ENCODE measurements at places on chromosomes 12 and 14. TPM values are rescaled to one million over a fixed set of nuclear protein-coding genes. Genes with fewer than 3 reads are reported as not detected.

POC1B gene
- 52.2 TPM for total RNA-seq

KLRD1 gene
- total RNA-seq: 60.0 TPM

SLC48A1 gene
- total RNA-seq: 13.9 TPM

GARIN6 gene
- total RNA-seq: not detected

BIN2 gene
- total RNA-seq: 147 TPM

SLC17A8 gene
- total RNA-seq: not detected

IFI27L1 gene
- total RNA-seq: 42.8 TPM

DIO2 gene
- not detected for total RNA-seq

GRCh38 chr12:114636723-114637480 is 47.1 kb downstream of the TBX3 start:
- no peak overlapping the region for H3K27ac ChIP-seq
- no peak overlapping the region for H3K4me3 ChIP-seq
- peaks cover 2% of the 10 kb centered on the region for H3K27me3 ChIP-seq
- H3K36me3 ChIP-seq: no peaks in the 10 kb centered on the region
- no peaks in the 10 kb centered on the region for H3K4me1 ChIP-seq
- no peak for DNase-seq

DNA sequence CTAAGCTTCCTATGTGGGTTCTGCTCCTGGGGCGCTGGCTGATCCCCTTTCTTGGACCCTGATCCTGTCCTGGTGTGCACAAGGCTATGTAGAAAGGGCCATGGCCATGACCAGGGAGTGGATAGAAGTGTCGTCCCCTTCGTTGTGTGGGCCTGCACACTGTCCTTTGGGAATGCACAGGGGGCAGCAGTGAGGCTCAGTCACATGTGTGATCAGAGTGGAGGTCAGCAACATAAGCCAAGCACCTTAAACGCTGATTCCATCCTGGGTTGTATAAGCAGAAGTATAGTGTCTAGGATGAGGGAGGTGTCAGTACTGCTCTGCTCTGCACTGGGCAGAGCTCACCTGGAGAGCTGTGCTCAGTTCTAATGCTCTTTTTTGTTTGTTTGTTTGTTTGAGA is 48.4 kb downstream of the ESRRB start:
- H3K27me3 ChIP-seq: peaks cover 3% of the 10 kb centered on the region
- DNase-seq: no peak
- H3K4me3 ChIP-seq: no peak overlapping the region

DNA sequence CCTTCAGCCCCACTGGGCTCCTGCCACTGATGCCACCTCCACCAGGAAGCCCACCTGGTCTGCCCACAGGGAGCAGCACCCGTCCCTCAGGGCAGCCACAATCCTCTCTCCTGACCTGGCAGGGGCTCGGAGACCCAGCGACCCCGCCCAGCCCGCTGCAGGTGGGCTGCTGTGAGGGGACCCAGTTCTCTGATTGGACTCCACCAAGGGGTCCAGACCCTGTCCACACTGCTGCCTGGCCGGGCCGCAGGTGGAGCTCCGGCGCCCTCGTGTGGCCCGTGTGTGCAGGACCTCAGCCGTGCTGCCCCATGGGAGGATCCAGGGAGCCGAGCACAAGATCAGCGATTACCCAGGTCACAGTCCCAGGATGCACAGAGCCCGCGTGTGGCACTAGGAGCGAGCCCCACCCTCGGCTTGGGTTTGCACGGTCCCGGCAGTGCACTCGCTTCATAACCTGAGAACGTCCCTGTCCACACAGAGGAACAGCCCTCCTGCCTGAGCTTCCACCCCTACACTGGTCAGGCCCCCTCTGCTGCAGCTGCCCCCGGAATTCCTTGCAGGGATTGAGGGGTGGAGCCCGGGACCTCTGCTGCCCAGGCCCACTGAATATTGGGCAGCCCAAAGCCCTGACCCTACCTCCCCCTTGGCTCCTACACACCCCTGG is 35.4 kb upstream of the TMEM179 start:
- H3K4me1 ChIP-seq: peaks cover 11% of the 10 kb centered on the region
- H3K36me3 ChIP-seq: no peaks in the 10 kb centered on the region
- no peak overlapping the region for H3K27ac ChIP-seq

- H3K36me3 ChIP-seq: no peaks in the 10 kb centered on the region
- DNase-seq: no peak
- no peaks in the 10 kb centered on the region for H3K4me1 ChIP-seq
- H3K4me3 ChIP-seq: no peak overlapping the region
- no peaks in the 10 kb centered on the region for H3K27me3 ChIP-seq
- no peak overlapping the region for H3K27ac ChIP-seq
These were observed 86.8 kb upstream of the TMEM132C start for GRCh38 chr12:128180166-128180565.

DNA sequence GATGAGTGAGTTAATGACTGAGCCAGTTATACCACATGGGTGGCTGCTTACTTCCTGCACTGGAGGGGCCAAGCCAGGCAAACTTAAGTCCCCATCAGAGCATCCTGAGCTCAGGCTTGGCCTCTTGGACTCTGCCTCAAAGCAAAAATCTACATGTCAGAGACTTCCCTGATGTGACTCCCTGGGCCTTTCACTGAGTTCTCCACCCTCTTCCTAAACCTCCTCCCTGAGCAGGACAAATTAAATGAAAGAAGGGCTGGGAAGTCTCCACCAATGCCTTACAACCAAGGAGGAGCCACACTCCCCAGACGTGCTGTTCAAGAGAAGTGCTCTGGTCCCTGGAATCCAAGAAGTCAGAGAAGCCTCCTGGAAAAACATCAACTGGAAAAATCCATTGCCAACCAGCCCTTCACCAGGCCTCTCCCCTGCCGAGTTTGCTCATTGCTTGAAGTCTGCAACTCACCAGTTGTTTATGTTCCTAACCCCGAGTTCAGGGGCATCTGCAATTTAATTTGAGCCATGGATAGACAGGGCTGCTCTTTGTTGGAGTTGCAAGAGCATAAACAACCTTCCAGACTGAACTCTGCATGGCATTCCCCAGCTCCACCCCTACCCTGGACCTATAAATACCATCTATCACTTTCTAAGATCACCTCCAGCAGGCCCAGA is 160.5 kb downstream of the ANO2 start:
- no peak overlapping the region for H3K27ac ChIP-seq
- peaks cover 1% of the 10 kb centered on the region for H3K27me3 ChIP-seq
- no peaks in the 10 kb centered on the region for H3K36me3 ChIP-seq

DNA sequence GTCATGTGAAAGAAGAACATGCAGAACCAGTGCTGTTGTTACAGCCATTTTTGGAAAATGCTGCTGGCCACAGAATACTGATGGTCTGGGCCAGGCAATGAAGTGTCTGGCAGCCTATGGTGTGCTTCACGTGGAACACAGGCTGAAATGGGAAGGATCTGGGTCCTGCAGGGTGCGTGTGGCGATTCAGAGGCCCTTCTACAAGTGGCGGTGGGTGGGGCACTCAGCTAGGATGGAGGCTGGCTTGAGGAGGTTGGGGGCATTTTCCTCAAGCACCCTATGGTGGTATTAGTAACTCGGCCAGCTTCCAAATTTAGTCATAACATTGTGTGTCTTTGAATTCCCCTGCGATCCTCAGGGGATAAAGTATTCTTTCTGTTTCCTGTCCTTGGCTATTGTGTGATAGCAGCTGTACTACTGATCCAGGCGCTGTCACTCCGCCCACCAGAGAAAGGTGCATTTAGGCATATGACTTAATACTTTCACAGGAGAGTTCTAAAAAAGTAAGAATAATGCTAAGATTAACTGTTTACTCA is 9.2 kb upstream of the RAD52 start:
- H3K27ac ChIP-seq: no peak overlapping the region
- no peak for DNase-seq
- no peaks in the 10 kb centered on the region for H3K36me3 ChIP-seq
- H3K27me3 ChIP-seq: peaks cover 4% of the 10 kb centered on the region

DNA sequence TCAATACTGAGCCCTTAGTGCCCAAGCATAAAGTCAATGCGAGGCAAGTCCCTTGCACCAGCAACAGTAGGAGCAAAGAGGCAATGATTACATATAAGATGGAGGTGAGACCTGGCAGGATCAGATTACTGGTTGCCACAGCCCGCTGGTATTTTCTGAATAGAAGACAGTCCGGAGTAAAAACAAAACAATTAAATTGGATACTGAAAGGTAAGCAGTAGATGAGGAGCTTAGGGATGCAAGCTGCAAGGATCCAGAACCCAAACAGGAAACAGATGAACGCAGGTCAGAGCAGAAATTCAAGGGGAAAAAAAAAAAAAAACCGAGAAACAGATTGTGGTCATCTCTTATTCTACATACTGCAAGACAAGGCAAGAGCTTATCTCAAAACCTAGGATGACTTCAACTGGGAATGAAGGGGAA is 119.6 kb downstream of the MED13L start:
- no peaks in the 10 kb centered on the region for H3K27me3 ChIP-seq
- DNase-seq: no peak

DNA sequence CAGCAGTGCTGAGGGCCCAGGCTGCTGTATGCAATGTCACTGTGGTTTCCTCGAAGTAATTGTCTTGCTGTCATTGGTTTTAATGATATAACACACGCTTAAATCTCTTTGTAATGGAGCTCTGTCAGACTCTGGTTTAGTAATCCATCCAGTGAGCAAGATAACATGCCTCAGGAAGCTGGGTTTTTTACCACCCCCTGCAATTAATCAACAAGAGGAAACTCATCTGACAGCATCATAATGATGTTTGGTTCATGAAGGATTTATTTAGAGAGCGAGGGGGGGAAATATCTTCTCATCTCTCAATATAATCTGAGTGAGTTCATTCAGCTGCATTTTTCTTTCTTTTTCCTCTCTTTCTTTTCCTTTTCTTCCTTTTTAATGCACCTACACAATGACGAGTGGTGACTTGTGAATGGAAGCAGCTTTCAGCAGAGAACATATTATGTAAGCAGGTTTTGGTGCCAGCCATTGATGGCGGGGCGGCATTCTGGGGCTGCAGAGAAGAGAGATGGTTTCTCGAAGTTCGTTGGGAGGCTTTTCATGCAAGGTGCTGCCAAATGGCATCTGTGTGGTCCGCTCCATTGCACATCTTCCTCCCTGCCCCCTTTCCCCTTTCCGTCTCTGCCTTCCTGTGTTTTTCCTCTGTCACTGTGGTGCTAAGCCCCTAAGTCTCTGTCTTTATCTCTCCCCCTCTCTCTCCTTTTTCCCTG is 6.7 kb downstream of the RPH3A start:
- no peak for DNase-seq
- peaks cover 1% of the 10 kb centered on the region for H3K4me1 ChIP-seq
- H3K27me3 ChIP-seq: peaks cover 38% of the 10 kb centered on the region
- no peak overlapping the region for H3K27ac ChIP-seq
- H3K36me3 ChIP-seq: no peaks in the 10 kb centered on the region
- H3K4me3 ChIP-seq: no peak overlapping the region

DNA sequence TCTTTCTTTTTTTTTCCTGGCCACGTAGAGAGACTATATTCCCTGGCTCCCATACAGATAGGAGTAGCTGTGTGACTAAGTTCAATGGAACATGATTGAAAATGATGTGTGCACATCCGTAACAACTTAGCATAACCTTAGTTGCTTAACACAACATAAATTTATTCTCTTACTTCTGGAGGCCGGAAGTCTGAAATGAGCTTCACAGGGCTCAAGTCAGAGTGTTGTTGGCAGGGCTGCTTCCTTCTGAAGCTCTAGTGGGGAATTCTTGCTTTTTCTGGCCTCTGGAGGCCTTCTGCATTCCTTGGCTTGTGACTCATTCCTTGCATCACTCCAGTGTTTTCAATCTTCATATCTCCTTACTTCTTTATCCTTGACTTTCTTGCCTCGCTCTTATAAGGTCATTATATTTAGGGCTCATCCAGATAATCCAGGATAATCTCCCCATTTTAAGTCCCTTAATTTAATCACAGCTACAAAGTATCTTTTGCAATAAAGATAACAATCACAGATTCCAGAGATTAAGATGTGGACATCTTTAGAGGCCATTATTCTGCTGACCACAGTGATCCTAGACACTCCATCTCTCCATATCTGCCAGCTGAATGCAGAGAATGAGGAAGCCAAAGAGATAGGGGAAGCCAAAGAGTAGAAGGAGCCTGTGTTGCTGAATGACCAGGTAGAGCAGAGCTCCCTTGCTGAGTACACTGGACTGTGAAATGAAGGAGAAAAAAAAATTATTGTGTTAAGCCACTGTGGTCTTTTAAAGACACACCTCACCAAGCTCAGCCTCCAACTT is 21.0 kb upstream of the SNX6 start:
- H3K36me3 ChIP-seq: no peaks in the 10 kb centered on the region
- peaks cover 12% of the 10 kb centered on the region for H3K4me1 ChIP-seq
- no peak for DNase-seq
- H3K27ac ChIP-seq: no peak overlapping the region
- H3K4me3 ChIP-seq: no peak overlapping the region
- no peaks in the 10 kb centered on the region for H3K27me3 ChIP-seq

GRCh38 chr12:108430245-108430644 is 84.8 kb upstream of the FICD start:
- no peak overlapping the region for H3K27ac ChIP-seq
- DNase-seq: no peak
- H3K36me3 ChIP-seq: no peaks in the 10 kb centered on the region
- no peaks in the 10 kb centered on the region for H3K4me1 ChIP-seq

DNA sequence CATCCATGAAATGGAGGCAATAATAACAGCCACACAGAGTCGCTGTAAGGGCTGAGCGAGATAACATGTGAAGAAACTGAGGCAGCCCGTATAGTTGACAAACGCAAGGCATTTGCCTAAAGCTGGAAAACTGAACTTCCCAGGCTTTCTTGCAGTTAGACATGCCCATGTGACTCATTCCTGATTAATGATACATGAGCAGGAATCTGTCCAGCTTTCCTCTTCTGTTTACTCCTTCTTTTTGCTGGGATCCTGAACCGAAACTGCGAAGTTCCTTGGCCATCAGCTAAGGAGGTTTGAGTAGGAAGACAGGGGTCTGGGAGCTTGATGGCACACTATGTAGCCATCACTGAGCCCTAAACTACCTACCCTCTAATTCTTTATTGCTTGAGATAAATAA is 52.2 kb downstream of the ST8SIA1 start:
- H3K27ac ChIP-seq: no peak overlapping the region
- H3K27me3 ChIP-seq: no peaks in the 10 kb centered on the region
- peaks cover 3% of the 10 kb centered on the region for H3K4me1 ChIP-seq
- no peaks in the 10 kb centered on the region for H3K36me3 ChIP-seq
- DNase-seq: no peak

DNA sequence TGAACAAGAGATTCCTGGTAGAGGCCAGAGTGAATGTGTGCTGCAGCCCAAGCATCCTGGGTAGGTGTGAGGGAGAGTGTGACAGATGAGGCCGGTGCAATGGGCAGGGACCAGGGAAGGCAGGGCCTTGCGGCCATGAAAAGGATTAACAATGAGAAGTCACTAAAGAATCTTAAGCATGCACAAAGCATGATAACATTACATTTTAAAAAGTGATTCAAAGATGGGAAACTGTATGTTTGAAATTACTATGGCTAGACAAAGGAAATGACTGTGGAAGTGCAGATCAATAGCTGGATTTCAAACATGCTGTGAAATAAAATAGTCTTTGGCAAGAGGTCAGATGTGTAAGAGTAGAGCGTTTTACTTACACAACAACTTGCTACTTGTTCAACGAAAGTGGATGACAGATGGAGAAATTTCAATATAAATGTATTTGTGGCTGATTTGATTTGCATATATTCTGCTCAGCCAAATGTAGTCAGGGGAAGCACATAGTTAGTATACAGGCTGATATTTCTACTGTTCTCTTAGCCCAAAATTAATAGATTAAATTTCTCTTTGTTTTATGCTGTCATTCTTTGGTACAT is 175.5 kb downstream of the CCDC59 start:
- H3K36me3 ChIP-seq: no peaks in the 10 kb centered on the region
- no peak overlapping the region for H3K27ac ChIP-seq
